NCI-H2029 treated with DMSO at 0.1 percent for 48 hours (cell line): ENCODE measurements at places on chromosomes 12 and 14.
A peak's percentile ranks its signal among the peaks of the same experiment; 100 is the strongest.

GRCh38 chr12:58416236-58416635, 474.9 kb downstream of the ATP23 start:
- no peak for DNase-seq

DNA sequence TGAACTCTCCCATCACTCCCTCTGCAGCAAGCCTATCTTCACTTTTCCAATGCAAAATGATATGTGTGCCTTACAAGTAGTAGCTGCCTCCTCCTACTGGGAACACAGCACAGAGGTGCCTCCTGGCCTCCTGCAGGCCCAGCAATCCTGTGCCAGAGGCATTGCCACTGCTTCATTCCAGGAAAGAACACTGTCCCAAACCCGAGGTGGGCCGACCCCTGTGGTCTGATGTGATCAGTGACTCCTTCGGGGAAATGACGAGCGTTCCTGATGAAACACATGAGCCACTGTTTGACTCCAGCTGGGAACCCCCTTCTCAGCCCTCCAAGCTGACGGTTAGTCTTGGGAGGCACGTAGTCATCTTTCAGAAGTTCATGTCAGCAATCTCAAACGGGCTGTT, 19.5 kb downstream of the PSMC1 start:
- no peak for DNase-seq

GRCh38 chr12:49553512-49554088, 14.3 kb downstream of the MCRS1 start:
- DNase-seq, result no peak

- peak; percentile 68 for DNase-seq
These were observed 117.0 kb downstream of the PRKD1 start for GRCh38 chr14:29810682-29811081.

GRCh38 chr12:694734-695503, 31.7 kb upstream of the NINJ2 start:
- DNase-seq, result no peak

- no peak for DNase-seq
These were observed 441.8 kb downstream of the TMTC2 start for GRCh38 chr12:83128540-83128939.

DNA sequence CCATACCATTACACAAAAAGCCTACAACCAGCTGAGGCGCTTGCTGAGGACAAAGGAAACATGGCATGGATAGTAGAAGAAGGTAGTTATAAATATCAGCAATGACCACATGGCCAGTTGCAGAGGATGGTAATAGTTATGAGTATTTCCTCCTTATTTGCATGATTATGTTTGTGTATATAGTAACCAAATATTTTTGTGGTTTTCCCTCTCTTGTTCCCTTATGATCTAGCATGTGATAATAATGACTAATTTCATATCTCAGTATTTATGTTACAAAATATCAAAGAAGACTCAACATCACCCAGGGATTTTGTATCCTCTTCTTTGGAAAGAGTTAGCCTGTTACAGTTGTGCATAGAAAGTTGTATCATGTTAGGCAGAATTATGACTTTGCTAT, 13.5 kb upstream of the CATSPERB start:
- no peak for DNase-seq

- peak; percentile 89 for DNase-seq
These were observed 113.3 kb upstream of the CAND1 start for GRCh38 chr12:67155863-67156262.

GRCh38 chr12:21328578-21328977, 6.1 kb downstream of the SLCO1A2 start:
- no peak for DNase-seq

DNA sequence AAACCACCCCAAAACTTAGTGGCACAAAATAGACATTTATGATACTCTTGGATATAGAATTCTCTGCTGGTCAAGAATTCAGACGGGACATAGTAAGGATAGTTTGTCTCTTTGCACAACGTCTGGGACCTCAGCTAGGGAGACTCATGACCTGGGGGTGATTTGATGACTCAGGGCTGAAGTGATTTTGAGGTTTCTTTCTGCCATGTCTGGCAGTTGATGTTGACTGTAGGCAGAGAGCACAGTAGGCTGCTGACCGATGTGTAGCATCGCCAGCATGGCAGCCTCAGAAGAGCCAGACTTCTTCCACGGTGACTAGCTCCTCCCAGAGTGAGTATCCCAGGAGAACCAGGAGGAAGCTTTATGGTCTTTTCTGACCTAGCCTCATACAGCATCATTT, 88.9 kb upstream of the FRMD6 start:
- DNase-seq, result no peak

DNA sequence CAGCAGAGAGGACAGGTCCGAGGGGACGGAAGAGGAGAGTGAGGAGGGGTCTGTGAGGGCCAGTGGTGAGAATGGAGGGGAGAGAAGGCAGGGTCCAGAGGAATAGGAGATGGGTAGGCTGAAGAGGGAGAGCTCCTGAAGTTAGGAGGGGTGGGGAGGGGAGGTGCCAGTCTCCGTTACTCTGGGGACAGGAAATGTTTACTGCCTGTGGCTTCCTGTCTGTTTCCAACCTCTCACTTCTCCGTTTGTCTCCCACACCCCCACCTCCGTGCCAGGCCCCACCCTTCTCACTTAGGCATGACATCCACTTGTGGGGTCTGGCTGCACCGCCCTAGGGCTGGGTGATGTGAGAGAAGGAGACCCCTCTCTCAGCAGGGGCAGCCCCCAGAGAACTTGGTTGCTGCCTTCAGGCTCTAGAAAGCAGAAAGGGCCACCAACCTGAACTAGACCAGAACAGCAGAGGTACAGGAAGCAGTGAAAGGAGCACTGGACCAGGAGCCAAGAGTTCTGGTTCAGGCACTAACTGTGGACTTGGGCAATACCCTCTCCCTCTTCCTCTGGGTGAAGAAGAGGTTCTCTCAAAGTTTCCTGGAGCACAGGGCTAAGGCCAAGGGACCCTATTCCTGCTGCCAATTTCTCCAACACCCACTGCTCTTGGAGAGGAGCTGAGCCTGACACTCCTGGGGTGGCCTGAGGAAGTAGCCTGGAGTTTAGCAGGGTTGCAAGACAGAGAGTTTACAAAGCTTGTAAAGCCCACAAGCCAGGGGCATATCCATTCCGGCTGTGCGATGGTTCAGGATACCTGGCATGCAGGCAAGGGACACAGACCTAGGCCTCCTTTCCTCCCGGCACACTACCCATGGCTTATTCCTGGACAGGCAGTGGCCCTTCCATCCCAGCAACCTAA, 5.5 kb downstream of the ITGA5 start:
- DNase-seq, result no peak

DNA sequence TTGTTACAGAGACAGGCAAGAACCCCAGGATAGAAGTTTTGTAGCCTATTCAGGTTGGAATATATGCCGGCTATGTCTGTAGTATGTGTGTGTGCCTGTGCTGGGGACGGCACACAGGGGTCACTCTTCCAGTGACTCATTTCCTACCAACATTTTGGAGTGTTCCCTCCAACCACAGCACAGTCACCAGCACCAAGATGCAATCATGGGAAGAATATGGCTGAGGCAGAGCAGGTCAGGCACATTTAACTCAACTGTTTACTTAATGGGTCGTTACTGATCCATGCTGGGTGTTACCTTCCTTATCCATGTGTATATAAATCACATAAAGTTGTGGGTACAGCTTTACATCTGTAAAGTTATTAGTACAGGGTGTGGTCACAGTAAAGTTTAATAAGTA, 178.3 kb downstream of the PRKD1 start:
- DNase-seq, result no peak

DNA sequence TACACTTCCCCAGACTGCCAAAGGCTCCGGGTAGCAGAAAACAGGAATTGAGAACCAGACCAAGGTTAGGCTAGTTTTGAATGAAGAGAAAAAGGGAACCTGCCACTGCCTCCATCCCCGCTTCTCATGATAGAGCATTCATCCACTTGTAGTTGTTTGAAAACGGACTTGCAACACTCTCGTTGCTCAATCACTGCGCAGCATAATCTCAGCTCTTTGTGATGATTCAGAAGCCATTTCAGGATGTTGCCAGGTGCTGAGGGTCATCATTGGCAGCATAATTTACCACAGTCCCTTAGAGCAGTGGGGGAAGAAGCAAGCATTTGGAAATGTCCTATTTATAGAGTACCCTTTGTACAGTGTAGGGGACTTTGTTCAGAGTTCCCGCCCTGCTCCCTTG, 25.6 kb downstream of the KCNK13 start:
- DNase-seq, result no peak

GRCh38 chr12:63224396-63224795, 73.4 kb upstream of the AVPR1A start:
- DNase-seq, result no peak

GRCh38 chr12:39780411-39780912, 160.9 kb upstream of the ABCD2 start:
- DNase-seq, result no peak

GRCh38 chr12:52317468-52318052, 3.6 kb downstream of the KRT83 start:
- DNase-seq, result no peak

- no peak for DNase-seq
These were observed 174.3 kb upstream of the PWP1 start for GRCh38 chr12:107511292-107511691.

GRCh38 chr14:89486505-89486904, 69.5 kb upstream of the FOXN3 start:
- no peak for DNase-seq

DNA sequence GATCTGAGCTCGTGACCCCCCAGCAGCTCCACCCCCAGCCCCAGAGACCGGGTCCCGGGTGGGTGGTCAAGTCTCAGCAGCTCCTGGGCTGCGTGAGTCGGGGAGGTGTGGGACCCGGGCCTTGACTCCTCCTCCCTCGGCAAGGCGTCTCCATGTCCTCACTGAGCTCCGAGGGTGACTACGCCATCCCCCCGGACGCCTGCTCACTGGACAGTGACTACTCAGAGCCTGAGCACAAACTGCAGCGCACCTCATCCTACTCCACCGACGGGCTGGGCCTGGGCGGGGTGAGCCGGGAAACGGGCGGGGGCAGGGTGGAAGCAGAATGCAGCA, 28.1 kb downstream of the PIGH start:
- no peak for DNase-seq

DNA sequence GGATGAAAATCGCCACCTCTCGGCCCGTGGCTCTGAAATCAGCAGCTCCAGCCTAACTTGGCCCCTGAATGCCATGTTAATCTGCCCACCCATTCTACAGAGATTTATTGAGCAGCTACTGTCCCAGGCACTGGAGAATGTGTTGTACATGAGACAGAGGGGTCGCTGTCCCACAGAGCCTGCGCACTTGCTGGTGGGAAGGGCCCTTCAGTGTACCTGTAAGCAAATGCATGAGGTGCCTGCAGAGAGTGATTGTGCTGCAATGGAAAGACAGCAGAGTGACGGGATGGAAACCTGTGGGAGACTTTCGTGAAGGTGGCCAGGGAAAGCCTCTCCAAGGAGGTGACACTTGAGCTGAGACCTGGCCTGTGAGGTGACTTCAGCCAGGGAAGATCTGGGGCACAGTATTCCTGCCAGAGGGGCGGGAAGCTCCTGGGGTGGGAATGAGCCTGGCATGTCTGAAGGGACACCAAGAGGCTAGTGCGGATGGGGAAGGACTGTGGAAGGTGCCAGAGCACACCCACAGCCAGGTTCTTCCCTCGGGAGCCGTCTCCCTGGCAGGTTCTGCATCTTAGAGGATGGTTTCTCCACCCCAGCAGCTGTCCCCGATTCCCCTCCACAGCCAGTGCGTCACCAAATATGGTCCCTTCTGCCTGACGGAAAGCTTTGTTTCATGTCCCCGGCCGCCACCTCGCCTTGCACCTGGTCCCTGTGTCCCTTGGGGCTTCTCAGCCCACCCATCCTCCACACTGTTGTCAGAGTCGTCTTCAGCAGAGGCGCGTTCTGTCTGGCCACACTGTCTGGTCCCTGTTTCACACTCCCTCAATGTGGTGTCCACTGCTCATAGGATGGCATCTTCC, 8.7 kb downstream of the SMIM41 start:
- no peak for DNase-seq

DNA sequence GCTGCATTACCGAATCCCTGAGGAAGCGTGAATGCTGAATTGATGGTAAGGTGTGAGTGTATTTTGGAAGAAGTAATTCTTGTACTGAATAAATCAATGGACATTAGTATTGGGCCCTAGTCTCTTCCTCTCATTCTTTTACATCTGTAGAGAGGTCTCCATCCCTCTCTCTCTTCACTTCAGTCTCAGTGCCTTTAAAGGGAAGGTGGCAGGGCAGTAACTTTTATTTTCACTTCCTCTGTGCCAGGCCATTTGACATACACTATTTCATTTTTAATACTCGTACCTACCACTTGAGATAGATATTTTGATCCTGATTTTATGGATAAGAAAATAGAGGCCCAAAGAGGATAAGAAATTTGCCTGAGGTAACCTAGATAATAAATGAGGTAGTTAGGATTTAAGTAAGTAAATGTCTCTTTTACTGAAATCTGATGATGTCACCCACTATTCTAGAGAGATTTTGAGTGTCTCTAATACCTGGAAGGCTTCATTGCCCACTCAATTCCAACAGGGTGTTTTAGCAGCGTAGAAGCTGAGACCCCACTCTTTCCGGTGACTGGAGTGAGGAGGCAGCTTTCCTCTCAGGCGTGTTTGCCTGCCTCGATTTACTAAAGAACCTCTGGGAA, 177.9 kb upstream of the PRICKLE1 start:
- DNase-seq, result no peak

DNA sequence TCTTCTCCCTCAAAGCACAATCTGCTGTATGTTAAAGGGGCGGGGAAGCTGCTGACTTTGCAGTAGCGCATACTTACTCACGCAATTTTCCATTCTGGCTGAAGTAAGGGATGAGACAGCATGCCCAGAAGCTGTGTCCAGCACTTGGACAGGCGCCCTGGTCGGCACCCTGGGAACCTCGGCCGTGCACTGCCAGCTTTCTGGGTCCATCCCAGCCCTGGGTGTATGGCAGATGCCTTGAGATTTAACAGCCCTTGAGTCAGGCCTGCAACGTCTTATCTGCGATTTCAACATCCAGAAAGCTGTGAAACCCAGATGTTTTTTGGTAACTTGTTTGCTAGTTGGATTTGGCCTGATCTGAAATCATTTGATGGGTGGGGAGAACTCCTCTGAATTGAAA, 16.1 kb downstream of the EML1 start:
- no peak for DNase-seq

GRCh38 chr12:109589240-109589590, 15.6 kb downstream of the MVK start:
- no peak for DNase-seq

GRCh38 chr14:62409169-62409568, 636.1 kb downstream of the KCNH5 start:
- no peak for DNase-seq

GRCh38 chr12:25319233-25319984, 68.7 kb upstream of the KRAS start:
- DNase-seq, result no peak

DNA sequence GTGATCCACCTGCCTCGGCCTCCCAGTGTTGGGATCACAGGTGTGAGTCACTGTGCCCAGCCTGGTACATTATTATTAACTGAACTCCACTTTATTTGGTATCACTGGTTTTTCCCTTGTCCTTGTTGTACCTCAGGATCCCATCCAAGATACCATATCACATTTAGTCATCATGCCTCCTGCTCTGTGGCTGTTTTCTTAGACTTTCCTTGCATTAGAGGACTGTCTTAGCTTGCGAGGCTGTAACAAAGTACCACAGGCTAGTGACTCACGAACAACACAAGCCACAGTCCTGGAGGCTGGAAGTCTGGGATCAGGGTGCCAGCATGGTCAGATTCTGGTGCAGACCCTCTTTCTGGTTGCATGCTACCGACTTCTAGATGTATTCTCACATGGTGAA, 12.2 kb downstream of the KLC1 start:
- no peak for DNase-seq
